ENCODE measurements at places on chromosomes 6 and 20. TPM values are rescaled to one million over a fixed set of nuclear protein-coding genes. Genes with fewer than 3 reads are reported as not detected.

- no peak overlapping the region for H3K4me3 ChIP-seq
- no peak for DNase-seq
- H3K36me3 ChIP-seq, result peaks cover 4% of the 10 kb centered on the region
Measured at GRCh38 chr20:23225407-23226060, 125.1 kb upstream of the NXT1 start.

DNA sequence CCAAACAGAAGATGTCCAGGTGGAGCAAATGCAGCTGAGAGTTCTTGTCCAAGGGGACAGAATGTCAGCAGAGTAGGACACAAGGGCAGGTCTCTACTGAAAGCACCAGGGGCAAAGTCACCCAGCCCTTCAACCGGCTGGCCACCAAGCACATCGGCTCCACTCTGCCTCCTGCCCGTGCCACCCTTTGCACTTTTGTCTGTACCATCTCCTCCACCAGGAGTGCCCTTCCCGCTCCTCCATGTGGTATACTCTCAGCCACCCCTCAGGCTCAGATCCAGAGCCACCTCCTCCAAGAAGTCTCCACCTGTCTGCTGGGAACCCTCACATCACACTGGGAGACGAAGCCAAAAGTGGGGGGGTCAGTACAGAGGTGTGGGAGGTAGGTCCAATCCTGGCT, 4.1 kb upstream of the HSPA12B start:
- DNase-seq, result peak; percentile 33
- no peak overlapping the region for H3K27ac ChIP-seq

- no peak for DNase-seq
- no peak overlapping the region for H3K27ac ChIP-seq
Measured at GRCh38 chr6:143884216-143884900, 20.1 kb downstream of the ZC2HC1B start.

The CST1 gene
- not detected for total RNA-seq

DNA sequence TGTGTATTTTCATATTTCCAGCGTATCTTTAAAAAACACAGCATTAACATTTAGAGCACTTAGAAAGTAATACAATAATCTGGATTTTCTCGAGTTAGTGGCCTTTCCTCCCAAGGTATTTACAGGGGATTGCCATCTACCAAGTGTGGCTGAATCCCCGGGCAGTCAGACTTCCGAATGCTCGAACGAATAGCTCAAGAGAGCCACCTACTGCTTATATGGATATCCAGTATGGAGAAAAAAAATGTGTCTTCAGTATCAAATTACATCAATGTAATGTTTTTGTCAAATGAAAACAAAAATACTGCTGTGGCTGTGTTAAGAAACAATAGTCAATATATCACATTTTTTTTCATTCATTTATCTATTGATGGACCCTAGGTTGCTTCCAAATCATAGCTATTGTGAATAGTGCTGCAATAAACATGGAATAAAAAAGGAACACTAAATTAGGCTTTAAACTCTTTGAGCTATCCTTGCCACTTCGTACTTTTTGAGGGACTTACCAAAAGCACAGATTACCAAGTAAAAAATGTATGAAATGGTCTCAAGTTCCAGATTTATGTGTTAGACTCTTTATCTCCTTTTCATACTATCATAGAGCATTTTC, 654.5 kb upstream of the PTCHD4 start:
- H3K4me1 ChIP-seq, result peaks cover 12% of the 10 kb centered on the region
- no peaks in the 10 kb centered on the region for H3K36me3 ChIP-seq
- H3K4me3 ChIP-seq, result no peak overlapping the region
- H3K27me3 ChIP-seq, result peaks cover 5% of the 10 kb centered on the region
- no peak overlapping the region for H3K27ac ChIP-seq

The GSTA1 gene
- not detected for total RNA-seq

DNA sequence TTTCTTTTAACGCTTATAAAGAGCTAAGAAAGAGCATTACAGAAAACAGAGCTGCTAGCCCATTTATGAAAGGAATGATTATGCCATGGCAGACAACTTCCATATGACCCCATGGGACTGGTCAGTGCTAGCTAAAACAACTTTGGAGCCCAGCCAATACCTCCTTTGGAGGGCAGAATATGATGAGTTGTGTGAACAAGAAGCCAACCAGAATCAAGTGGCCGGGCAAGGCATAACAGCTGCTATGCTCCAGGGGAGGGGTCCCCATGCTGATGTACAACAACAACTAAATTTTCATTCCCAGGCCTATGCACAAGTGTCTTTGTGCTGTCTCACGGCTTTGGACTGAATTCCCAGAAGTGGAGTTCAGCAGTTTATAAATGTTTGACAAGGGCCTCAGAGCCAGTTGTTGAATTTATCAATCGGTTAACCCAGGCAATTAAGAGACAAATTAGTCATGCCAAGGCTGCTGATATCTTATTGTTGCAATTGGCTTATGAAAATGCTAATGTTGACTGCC, 65.0 kb upstream of the ASCC3 start:
- H3K4me1 ChIP-seq, result no peaks in the 10 kb centered on the region
- DNase-seq, result no peak
- H3K36me3 ChIP-seq, result no peaks in the 10 kb centered on the region
- H3K27ac ChIP-seq, result no peak overlapping the region
- no peak overlapping the region for H3K4me3 ChIP-seq

The TULP1 gene
- not detected for total RNA-seq

The SDHAF4 gene
- total RNA-seq, result 9.0 TPM

The PSORS1C1 gene
- total RNA-seq, result 4.2 TPM

The ASIP gene
- total RNA-seq, result not detected

DNA sequence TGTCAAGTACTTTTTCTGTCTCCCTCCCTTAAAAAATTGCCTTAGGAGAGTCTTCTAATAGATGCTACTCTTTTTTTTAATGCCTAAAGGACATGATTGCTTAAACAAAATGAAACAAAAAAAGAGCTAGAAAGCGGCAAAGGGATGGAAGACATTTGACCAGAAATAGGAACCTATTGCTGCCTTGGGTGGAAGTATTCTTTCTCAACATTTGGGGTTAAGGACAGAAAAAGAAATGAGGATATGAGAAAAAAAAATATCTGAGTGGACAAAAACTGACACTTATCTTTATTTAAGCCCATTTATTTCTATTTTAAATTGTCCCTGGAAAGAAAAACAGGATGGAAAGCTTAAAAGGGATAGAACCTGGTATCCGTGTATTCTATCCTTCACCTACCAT, 664.9 kb upstream of the CITED2 start:
- peaks cover 22% of the 10 kb centered on the region for H3K4me1 ChIP-seq
- H3K4me3 ChIP-seq, result no peak overlapping the region
- H3K27ac ChIP-seq, result no peak overlapping the region
- H3K27me3 ChIP-seq, result no peaks in the 10 kb centered on the region
- no peak for DNase-seq
- peaks cover 1% of the 10 kb centered on the region for H3K36me3 ChIP-seq

DNA sequence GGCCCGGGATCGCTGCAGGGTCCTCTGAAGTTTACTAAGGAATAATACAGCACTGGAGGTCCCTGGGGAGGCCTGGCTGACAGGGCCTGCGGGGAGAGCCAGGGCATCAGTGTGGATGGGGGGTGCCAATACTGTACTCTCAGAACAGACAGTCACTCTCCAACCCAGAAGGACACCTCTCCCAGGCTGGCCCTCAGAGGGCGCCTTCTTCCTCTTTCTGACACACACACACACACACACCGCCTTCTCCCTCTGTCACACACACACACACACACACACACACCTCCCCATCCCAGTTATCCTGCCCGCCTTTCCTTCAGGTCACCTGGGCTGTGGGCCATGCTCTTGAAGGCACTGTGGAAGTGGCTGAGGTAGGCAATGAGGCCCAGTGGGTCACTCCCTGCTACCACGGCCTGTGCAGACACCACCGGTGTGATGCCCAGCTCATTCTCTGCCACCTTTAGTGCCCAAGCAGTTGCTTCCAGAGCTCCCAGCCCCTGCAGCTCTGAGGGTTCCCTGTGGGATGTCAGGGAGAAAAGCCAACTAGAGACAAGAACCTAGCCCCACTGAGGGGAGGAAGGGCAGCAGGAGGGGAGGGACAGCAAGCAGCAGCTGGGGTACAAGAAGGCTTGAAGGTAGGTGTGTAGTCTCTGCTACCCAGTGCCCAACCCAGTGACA, 7.5 kb downstream of the SMPD2 start:
- no peak overlapping the region for H3K27ac ChIP-seq
- DNase-seq, result no peak
- peaks cover 2% of the 10 kb centered on the region for H3K4me1 ChIP-seq
- H3K36me3 ChIP-seq, result peaks cover 32% of the 10 kb centered on the region

DNA sequence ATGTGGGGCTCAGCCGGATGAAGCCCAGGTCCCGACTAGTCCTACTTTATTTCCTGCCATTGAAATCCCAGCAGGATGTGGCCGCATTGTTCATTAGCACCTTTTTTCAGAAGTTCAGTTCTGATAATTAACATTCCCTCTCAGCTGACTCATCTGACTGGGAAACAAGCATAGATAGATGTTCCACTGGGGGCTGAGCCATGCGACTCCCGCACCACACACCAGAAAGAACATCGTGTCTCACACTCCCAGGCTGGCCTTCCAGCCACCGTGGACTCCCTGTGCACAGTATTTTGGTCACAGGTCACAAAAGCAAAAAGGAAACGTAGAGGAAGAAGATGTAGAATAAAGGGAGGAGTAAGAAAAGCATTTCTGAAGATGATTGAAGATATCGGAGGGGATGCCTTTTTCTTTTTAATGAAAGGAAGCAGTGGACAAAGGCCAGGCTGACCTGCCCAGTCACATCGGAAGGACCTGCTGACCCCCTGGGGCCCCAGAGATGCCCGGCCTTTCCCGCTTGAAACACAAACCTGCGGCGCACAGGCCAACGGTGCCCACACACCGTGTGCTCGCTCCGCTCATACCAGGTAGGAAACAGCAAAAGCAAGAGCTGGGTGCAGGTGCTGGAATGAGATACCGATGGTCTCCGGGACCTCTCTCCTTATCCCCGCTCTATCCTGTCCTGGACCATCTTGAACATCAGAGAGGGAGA, 11.8 kb downstream of the RPS6KA2 start:
- peak overlapping the region; percentile 97 for H3K27ac ChIP-seq
- peaks cover 82% of the 10 kb centered on the region for H3K4me1 ChIP-seq
- H3K27me3 ChIP-seq, result no peaks in the 10 kb centered on the region
- H3K36me3 ChIP-seq, result peaks cover 19% of the 10 kb centered on the region

DNA sequence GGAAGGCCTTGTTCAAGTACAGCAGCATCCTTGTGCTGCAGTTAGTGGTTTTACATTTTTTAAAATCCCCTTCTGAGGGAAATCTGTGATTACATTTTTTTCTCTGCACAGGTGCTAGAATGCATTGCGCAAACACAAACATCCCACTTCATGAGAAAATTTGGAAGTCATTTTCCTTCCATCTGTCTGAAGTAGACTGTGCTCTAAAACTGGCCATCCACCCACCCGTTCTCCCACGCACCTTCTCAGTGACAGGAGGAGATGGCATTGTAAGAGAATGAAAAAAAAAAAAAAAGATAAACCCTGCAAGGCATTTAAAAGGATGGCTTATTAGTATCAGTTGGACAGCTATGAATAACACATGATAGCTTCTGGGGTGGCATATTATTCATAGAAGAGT, 65.0 kb downstream of the SOBP start:
- H3K27me3 ChIP-seq, result no peaks in the 10 kb centered on the region
- H3K36me3 ChIP-seq, result peaks cover 8% of the 10 kb centered on the region
- DNase-seq, result no peak
- no peaks in the 10 kb centered on the region for H3K4me1 ChIP-seq

- DNase-seq, result no peak
- peaks cover 3% of the 10 kb centered on the region for H3K36me3 ChIP-seq
- no peaks in the 10 kb centered on the region for H3K27me3 ChIP-seq
- peaks cover 38% of the 10 kb centered on the region for H3K4me1 ChIP-seq
Measured at GRCh38 chr6:25147223-25147622, 132.0 kb upstream of the CARMIL1 start.
